ENCODE measurements at places on chromosomes 12 and 14.
A peak's percentile ranks its signal among the peaks of the same experiment; 100 is the strongest.

GRCh38 chr14:22613736-22614239 lies 15.7 kb downstream of the ABHD4 start:
- no peak for DNase-seq

GRCh38 chr12:94640134-94640928 lies 10.0 kb downstream of the TMCC3 start:
- DNase-seq: no peak

DNA sequence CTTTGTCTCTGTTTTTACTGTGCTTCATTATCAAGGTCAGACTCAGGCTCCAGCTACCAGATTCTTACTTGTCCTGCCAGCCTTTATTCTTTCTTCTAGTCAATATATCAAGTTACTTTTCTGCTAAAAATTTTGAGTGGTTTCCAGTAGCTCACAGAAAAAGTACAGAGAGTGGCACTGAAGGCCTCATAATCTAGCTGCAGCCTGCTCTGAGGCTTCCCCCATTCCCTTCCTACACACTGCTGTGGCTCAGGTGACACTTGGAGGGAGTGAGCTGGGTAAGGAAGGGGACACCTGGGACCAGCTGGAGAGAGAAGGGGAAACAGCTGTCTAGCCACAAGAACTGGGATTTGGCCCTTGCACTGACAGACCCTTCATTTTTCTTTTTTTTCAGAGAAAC lies 25.4 kb downstream of the TTC6 start:
- no peak for DNase-seq

DNA sequence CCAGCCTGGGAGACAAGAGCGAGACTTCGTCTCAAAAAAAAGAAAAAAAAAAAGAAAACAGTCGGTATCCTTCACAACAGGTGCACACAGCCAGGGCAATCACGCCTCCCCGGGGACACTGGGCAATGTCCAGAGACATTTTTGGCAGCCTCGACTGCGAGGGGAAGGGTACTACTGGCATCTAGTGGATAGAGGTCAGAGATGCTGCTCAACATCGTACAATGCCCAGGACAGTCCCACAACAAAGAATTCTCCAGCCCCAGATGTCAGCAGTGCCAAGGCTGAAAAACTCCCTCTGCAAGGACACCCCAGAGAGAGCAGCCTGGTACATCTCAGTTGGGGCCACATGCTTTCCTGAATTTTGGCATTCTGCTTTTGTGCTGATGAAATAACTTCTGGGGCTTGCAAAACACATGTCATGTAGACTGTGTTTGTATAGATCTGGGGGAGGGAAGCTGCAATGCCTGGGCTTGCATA lies 21.5 kb downstream of the ALDH2 start:
- peak; percentile 73 for DNase-seq

- DNase-seq: no peak
These were observed 7.5 kb upstream of the ETFBKMT start for GRCh38 chr12:31651893-31652521.

DNA sequence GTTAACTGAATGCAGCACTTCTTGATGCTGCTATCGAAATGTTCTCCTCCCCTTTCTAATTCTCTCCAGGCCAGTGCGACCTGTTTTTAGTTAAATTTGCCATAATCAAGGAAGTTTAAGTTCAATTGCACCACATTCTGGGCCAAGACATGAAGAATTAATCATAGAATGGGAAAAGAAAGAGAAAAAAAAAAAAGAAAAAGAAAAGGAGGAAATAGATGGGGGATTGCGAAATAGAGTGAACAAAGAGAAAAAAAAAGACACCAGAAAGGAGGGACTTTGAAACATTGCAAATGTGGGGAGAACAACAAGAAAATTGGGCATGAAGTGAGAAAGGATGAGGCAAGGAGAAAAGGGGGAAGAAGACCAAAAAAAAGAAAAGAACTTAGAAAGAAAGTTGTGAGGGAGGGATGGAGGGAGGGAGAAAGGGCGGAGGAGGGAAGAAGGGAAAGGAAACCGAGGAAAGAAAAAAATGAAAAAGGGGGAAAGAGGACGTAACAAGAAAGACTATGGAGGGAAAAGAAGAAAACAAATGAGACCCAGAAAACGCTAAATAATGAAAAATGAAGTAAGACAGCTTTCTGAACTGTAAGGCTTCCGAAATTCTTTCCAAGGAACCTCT lies 32.8 kb upstream of the TBX5 start:
- no peak for DNase-seq

- no peak for DNase-seq
These were observed 196.1 kb downstream of the ESR2 start for GRCh38 chr14:64098120-64098519.

- no peak for DNase-seq
These were observed 164.8 kb downstream of the SLC41A2 start for GRCh38 chr12:104793285-104793684.
